ENCODE measurements at places on chromosomes 2 and 18.
A peak's percentile ranks its signal among the peaks of the same experiment; 100 is the strongest.

DNA sequence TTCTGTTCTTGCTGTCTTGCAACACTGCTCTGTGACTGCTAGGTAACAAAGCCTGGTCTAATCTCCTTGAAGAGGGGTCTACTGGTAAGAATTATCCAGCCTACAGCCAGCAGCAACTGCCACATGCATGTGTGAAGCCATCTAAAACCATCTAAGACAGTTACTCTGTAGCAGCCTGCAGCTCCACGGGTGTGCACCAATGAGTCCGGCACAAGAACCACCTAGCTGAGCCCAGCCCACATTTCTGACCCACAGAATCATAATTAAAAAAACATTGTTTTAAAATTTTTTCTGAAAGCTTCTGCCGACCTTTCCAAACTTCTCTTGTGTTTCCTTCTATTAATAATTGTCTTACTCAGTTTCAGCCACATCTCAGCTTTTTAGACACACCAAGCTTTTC, 102.8 kb downstream of the ZNF385B start:
- no peak for DNase-seq

DNA sequence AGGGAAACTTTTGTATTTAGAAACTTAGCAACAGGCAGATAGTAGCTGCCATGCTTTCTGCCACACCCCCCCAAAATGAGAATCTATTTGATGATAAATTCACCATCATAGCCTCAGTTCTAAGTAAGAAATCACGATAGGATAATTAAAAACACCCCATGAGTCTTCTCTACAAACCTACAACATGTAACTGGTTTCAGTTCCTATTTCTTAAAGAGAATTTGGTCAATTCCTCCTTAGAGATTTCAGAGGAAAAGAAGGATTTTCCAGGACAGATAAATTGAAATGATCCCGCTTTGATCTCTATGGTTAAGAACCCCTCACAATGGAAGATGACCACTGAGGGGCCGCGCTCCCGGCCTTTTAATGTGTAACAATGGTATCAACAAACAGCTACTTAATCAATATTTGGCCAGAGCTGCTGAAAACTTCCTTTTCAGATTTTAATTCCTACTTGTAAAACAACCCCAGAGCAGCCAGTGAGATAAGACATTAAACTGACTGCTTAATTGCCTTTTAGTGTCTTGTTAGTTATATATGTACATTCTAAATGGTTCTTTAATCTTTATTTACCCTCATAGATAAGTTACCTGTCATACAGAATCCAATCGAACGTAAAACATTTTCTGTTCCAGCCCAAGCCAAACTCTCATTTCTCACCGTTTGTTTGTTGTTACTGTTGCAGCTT, 10.1 kb downstream of the PAX3 start:
- DNase-seq = no peak

- DNase-seq = no peak
Measured at GRCh38 chr18:77066101-77066500, 66.5 kb downstream of the MBP start.

GRCh38 chr2:111883661-111884591, at the start of gene ANAPC1:
ANAPC1 (minus strand) TSS chr2:111884193; CDS start chr2:111880825, 3,368 bp downstream.
- peak; percentile 65 for DNase-seq

DNA sequence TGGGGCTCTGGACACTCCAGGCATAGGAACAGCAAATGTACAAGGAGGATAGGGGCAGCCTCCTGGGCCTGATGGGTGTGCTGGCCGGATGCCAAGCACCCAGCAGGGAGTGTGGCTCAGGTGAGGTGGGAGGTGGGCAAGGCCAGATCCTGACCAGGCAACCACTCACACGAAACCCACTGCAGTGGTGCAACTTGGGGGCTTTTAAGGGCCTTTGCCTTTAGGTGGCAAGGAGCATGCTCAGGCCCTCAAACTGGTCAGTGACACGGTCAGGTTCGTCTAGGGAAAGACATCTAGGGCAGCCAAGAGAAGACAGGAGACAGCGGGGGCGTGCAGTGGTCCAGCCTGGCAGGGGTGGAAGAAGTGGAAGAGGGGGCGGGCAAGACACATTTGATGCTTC, 18.4 kb upstream of the TEX51 start:
- DNase-seq = no peak

GRCh38 chr2:26344581-26345282, 1.2 kb upstream of the SELENOI start:
- DNase-seq = no peak

- no peak for DNase-seq
Measured at GRCh38 chr2:188956961-188957360, 17.2 kb upstream of the COL3A1 start.

- DNase-seq = no peak
Measured at GRCh38 chr2:127715778-127716449, 14.6 kb downstream of the SFT2D3 start.

DNA sequence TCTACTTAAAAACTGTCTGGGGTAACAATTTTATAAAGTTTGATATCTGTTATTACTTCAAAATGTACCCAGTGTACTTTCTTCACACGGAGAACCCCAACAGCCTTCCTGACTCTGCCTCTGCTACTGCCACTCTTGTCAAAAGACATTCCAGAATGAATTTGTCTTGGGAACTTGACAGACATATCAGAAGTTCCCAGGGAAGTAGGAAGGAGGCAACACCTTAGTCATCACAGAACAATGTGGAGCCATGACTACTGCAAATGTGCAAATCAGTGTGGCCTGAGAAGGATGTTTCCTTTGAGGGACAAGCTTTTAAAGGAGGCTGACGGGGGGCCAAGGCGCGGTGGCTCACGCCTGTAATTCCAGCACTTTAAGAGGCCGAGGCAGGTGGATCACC, 133.8 kb upstream of the RNF152 start:
- no peak for DNase-seq

- DNase-seq = no peak
Measured at GRCh38 chr18:79472176-79472575, 76.4 kb downstream of the NFATC1 start.

- DNase-seq = no peak
Measured at GRCh38 chr18:10252952-10253705, 201.3 kb upstream of the APCDD1 start.

DNA sequence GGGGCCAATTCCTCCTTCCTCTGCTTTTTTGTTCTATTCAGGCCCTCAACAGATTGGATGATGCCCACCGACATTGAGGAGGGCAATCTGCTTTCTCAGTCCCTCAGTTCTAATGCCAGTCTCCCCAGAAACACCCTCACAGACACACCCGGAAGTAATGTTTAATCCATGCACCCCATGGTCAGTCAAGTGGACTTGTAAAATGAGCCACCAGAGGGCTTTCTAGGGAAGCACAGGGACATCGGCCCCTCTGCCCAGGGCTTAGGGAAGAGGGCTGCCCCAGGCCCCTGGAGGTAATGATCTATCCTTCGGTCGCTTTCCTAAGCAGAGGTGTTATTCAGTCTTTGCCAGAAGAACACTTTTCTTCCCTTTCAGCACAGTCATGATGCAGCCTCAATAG, 107.4 kb downstream of the PDCL3 start:
- DNase-seq = no peak

GRCh38 chr2:9712263-9712662, 81.5 kb upstream of the YWHAQ start:
- DNase-seq = no peak

- DNase-seq = no peak
Measured at GRCh38 chr18:22311301-22311700, 106.4 kb downstream of the CTAGE1 start.

GRCh38 chr2:11514904-11515303, 18.9 kb upstream of the GREB1 start:
- DNase-seq = no peak

GRCh38 chr2:230410861-230411569, 5.0 kb upstream of the SP100 start:
- DNase-seq = no peak

Data from stimulated activated CD8-positive, alpha-beta memory T cell treated with anti-CD3 and anti-CD28 coated beads, Interleukin-7, amount 100 ng/mL, for 1 hour (primary cell).